Stimulated activated CD4-positive, alpha-beta T cell treated with anti-CD3 and anti-CD28 coated beads, Interleukin-1b, Interleukin-23, amount 100 ng/mL, for 1 hour (primary cell): ENCODE measurements at places on chromosomes 4 and X.

DNA sequence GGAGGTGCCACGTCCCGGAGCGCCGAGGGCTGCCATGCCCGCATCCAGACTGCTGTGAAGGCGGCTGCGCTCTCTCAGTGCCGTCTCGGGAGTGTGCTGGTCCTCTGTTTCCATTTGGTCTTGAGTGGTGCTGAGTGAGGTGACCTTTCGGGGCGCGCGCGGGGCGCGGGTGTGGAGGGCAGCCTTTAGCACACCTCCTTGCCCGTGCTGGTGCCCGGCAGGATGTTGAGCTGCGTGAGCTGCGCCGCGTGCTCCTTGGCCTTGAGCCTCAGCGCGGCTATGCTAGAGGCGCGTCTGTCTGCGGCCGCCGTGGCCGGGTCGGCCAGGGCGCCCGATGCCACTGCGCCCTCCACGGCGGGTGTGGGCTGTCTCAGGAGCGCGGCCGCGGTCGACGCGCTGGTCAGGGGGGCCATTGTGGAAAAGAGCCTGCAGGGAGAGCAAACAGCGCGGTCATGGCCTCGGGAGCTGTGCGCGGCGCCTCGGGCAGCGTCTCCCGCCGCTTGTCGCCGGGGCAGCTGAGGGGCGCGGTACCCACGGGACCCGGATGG lies 11.2 kb downstream of the ARX start:
- no peak for DNase-seq

DNA sequence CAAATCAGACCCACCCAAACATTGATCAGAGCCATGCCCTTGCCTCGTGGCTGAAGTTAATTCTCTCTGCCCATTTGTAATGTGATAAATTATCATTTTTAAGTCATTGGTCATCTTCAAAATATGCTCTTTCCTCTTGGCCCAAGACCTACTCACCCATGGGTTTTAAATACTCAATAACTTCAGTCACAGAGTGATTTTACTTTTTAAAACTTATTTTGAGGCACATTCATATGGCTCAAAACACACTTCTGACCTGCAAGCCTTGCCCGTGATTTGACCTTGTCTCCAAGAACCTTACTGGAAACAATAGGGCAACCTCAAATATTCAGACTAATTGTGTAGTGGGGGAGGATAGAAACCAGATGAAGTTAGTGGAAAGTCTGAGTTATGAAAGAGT lies 176.2 kb upstream of the LNX1 start:
- no peak for DNase-seq

DNA sequence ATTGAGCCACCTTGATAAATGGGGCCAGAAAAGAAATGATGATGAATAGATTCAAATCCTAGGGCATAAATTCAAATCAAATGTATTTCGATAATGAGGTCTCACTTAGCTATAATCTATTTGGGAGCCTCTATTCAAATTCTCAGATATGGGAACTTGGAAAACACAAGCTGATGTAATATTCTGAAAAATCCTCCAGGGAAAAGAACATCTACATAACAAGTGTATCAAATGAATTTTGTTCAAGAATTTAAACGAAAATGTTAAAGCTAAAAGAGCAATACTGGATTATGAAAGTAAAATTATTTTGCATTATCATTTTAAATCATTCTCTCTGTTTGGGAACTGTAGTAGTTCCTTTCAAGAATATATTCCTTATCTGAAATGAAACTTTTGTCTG lies 38.9 kb upstream of the RAP1GDS1 start:
- DNase-seq = no peak

DNA sequence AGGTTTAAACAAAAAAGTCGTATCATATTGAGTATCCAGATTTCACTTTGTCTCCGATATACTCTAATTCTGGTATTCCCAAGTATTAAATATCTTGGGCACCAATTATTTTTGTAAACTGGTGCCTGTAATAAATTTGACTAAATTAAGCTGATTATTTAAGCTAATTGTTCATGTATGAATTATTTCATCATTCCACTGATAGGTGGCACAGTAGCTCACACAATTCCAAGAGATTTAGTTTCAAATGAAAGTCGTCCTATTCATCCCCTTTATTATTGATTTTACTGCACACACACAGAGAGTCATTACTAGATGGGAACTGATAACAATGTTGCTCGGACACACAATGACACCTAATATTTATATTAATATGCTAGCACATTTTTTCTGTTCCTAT lies 432.4 kb downstream of the DMD start:
- DNase-seq = no peak

DNA sequence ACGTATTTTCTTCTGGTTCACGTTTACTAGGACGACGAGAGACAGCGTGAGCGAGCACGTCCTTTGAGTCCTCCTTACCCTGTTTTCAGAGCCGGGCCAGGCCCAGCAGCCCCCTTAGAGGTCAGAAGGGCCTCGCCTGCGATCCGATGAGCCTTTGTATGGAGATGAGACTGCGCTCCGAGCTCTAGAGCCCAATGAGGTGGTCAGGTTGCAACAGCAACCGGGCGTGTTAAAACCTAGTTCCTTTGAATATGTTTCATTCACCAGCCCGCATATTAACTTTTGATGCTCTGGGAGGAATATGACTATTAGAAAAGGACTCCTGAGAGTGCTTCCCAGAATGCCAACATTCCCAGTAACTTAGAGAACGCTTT lies 55.6 kb upstream of the TADA2B start:
- DNase-seq = no peak

DNA sequence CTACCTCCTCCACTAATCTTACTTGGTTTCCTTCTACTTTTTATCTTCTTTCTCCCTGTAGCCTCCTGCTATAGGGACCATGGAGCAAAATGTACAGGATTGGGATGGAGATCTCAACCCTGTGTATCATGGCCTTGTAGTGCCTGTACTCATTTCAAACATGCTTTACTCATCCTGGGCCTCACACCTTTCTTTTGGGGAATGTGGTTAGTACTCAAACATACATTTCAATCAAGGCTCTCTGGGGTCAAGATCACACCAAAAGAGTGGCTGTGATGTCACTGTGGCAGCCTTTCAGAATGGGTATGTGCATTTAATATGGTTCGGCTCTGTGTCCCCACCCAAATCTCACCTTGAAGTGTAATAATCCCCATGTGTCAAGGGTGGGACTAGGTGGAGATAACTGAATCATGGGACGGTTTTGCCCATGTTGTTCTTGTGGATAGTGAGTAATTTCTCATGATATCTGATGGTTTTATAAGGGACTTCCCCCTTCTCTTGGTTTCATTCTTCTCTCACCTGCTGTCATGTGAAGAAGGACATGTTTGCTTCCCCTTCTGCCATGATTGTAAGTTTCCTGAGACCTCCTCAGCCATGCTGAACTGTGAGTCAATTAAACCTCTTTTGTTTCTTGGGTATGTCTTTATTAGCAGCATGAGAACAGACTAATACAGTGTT lies 205.1 kb downstream of the RASL11B start:
- no peak for DNase-seq

DNA sequence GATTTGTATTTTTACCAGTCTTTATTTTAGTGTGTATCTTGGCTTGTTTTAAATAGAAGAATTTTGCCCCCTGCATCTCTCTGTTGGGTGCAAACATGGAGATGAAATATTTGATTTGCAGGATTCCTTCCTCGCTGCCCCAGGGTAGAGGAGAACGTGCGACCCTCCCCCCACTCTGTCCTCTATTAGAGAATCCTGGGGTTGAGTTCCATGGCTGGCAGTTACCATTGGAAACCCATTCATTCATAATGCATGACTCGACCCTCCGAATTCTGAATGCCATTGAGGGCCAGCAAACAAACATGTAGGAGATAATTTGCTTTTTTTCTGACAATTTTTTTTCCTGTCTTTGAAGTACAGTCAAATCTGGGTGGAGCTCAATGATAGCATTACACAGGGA lies 53.7 kb downstream of the TRIM2 start:
- DNase-seq = no peak

- no peak for DNase-seq
Measured at GRCh38 chr4:96036781-96037180, 196.9 kb downstream of the PDHA2 start.

GRCh38 chrX:11064851-11065600 lies 46.1 kb upstream of the HCCS start:
- DNase-seq = no peak

DNA sequence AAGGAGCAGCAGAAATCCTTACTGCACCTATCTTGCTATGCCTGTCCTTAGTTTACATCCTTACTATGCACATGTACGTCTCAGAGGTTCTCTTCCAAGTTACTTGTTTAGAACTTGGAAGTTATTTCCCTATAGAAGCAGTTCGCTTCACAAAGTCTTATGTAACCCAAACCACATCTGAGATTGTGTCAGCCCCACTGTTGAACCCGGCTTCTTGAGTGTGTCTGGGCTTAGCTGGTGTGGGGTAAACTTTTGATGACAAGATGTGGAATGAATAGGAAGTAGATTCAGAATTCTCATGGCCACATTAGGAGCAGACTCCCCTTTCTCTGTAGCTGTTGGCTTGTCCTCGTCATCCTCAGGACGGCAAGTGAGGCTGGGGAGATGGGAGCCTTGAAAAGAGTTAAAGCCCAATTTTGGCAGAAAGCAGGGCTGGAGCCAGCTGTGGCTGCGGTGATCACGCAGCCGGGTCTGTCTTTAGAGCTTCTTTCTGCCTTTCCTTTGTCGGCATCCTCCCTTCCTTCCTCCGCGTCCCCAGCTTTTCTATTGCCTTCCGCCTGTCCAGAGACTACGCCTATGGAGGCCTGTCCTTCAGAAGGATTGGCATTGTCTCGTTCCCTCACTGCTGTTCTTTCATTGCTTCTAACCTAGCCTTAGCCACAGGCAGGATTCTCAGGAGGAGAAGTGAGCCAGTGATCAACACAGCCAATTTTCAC lies 23.0 kb upstream of the LIMCH1 start:
- DNase-seq = no peak

- DNase-seq = no peak
Measured at GRCh38 chr4:30462445-30463090, 257.6 kb upstream of the PCDH7 start.

DNA sequence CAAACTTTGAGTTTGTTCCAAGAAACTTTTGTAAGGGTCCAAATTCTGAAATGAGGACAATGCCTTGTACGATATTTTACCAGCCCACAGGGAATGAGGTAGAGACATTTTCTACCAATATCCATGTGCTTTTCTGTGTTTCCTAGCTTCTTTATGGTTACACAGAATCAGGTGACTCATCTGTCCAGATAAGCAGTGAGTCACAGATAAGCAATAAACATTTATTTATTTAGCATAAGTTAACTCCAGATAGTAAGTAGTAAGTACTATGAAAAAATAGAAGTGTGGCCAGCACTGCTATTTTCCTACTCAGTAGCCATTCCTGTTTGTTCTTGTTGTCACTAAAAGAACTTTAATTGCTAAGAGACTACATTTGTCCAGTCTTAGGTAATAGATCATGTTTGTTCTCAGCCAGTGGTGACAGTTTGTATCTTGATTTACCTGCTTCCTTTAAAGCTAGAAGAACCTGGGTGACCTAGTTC lies 7.4 kb downstream of the AFF1 start:
- no peak for DNase-seq

DNA sequence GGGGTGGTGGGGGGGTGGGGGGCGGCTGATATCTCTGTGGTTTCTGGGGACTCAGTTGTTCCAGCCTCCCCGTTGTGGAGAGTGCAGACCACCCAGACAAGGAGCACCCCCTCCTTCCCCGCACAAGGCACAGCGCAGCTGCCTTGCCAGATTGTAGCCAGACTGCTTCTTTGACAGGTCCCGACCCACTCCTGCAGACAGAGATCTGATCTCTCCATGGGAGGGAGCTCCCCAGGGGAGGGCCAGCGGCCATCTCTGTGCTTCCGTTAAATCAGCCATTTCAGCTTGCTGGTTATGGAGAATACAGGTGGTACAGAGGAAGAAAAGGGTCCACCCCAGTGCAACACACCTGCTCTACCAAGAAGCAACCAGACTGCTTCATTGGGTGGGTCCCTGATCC lies 80.8 kb downstream of the FGF16 start:
- no peak for DNase-seq

DNA sequence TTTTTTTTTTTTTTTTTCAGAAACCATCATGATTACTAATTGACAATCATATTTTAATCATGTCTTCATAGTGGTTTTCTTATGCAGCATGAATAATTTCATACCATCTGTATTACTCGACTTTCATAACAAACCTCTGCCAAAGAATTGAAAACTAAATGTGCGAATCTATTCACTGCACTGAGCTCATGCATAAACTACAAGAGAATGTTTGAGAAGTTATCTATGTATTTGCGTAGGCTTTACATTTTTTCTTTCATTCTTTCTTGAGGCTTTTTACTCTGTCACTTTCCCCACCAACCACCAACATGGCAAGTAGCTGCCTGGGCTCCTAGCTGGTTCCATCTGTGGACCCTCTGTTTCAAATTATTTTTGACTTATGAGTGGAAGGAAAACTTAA lies 1761.0 kb downstream of the STIM2 start:
- no peak for DNase-seq

DNA sequence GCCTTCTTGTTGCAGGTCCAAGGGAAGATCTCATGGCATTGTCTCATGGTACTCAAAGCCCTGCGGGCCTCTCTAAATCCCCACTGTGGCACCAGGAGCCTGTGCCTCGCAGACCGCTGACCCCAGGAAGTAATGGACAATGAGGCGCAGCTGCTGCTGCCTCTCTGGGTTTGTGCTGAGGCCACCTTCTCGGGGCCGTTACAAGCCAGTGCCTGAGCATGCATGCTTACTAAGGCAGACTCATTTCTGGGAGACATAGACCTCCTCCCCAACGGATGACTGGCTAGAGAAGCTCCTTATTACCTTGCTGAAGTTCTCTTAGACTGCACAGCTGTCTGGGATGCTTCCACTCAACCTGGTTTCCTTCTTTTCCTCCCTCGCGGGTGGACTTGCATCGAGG lies 1.3 kb downstream of the BDH2 start:
- no peak for DNase-seq

DNA sequence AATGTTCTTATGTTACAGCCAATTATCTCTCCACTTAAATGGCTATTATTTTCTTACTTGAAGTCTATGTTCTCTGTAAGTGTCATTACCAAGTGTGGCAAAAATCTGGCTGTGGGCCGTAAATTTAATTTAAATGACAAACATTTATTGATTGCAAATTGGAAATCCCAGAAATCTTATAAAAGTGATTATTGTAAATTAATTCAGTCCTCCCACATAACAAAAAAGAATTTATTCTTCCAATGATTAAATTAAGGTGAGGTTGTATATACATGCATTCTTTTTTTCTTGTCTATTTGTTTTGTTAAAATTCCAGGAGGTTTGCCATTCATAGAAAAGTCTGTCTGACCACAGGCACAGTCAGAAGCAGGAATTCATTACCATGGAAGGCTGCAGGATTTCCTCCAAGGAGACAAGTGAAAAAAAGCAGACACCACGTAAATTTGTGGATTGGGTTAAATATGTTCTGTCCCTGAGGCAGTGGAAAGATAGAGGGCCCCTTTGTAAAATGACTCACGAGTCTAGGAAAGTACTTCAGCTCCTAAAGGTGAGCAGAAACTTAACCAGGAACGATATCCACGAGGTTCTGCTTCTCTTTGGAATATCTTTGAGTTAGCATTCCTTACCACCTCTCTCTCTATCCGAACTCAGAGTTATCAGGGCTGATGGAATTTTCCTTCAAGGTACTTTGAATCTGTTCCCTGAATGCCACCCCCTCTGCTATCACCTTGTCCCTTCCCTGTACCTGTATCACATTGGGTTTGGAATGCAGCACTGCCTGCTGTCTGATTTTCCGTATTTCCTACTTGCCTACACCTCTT lies 10.7 kb downstream of the PPARGC1A start:
- DNase-seq = no peak
